Muscle of back (tissue), 13 donors: ENCODE measurements at places on chromosomes 16 and 17. TPM values are rescaled to one million over a fixed set of nuclear protein-coding genes. Genes with fewer than 3 reads are reported as not detected.
A peak's percentile ranks its signal among the peaks of the same experiment; 100 is the strongest.

The NFATC2IP gene
- 32.4 TPM for polyA plus RNA-seq

The KRT33B gene
- 0.26 TPM for polyA plus RNA-seq

The HCRT gene
- polyA plus RNA-seq, result 0.27 TPM

The KRTAP16-1 gene
- polyA plus RNA-seq, result not detected

The PPY gene
- polyA plus RNA-seq, result not detected

DNA sequence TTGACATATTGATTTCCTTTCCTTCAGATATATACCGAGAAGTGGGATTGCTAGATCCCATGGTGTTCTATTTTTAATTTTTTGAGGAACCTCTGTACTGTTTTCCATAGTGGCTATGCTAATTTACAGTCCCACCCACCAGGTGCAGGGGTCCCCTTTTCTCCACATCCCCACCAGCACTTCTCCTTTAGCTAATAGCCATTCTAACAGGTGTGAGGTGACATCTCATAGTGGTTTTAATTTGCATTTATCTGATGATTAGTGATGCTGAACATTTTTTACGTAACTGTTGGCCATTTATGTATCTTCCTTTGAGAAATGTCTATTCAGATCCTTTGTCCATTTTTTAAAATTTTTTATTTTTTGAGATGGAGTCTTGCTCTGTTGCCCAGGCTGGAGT is 93.9 kb downstream of the SDR42E1 start:
- no peak for DNase-seq

DNA sequence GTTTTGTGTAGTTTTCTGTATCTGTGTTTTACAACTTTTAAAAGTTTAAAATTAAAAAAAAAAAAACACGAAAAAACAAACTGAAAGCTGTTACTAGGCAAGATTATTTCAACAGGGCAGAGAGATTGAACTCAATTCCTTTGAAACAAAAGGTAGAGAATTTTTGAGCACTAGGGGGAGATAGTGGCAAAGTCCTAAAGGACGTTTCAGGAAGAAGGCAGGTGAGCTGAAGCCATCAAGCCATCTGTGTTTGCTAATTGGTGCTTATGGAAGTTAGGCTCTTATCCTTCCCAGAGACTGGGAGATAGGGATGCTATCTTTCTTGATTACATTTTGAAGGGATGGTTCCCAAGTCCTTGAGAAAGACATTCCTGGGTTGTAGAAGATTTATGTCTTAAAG is 70.6 kb upstream of the CLEC3A start:
- DNase-seq, result no peak

DNA sequence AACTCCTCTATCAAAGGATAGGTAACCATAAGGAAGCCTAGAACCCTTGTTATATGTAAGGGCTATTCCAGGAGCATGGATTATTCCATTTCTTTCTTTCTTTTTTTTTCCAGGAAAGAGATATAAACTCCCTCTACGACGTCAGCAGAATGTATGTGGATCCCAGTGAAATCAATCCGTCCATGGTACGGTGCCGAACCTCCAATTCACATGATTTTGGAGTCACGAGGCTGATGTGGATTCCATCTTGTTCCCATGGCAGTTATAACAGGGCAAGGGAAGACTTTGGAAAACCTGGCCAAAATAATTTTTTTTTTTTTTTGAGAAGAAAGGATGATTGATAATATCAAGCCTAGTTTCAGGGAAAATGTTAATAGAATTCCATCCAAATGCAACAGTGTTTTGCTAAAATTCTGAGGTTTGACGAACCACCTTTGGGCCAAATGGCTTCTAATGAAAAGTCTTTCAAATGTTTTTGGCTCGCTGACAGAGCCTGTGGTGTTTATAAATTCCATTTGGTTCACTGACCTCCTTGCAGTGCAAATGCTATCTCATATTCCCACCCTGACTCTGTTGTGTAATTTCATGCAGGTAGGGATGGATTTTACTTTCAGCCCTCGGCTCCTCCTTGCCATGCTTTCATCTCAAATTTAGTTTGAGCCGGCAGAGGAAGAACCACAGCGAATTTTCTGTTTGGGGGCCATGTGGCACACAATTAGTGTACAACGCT is 90.0 kb downstream of the SDR42E1 start:
- DNase-seq, result peak; percentile 48

DNA sequence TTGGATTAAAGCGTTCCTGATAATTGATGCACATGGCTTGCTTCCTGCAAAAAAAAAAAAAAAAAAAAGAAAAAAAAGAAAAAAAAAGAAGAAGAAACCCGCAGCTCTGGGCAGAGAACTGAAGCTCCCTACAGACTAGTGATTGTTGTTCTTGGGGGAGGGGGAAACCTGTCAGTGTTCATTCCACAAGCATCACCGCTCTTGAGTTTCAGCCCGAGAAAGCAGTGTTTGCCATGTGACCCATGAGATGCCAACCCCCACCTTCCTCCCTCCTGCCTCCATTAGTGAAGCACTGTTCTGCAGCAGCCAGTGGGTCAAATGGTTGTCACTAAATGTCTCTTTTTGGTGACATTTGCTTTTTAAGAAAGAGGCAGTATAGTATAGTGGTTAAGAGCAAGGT is 1.7 kb downstream of the USP43 start:
- no peak for DNase-seq

DNA sequence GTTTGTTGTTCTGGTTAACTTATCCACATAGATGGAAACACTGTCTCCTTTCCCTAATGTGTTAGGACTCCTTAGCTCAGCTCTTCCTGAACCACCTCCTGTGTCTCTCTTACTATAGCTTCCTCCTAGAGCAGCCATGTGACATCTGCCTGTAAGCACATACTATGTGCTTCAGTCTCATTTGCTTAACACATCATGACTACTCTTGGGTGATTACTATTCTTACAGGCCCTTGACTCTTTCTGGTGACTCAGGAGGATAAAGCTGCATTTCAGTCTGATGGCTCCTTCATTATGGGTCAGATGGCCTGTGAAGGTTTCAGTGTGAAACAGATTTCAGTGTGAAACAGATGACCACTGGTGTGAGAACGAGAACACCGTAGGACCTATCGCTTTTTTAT is 320 bp upstream of the KRTAP4-2 start:
- DNase-seq, result no peak

DNA sequence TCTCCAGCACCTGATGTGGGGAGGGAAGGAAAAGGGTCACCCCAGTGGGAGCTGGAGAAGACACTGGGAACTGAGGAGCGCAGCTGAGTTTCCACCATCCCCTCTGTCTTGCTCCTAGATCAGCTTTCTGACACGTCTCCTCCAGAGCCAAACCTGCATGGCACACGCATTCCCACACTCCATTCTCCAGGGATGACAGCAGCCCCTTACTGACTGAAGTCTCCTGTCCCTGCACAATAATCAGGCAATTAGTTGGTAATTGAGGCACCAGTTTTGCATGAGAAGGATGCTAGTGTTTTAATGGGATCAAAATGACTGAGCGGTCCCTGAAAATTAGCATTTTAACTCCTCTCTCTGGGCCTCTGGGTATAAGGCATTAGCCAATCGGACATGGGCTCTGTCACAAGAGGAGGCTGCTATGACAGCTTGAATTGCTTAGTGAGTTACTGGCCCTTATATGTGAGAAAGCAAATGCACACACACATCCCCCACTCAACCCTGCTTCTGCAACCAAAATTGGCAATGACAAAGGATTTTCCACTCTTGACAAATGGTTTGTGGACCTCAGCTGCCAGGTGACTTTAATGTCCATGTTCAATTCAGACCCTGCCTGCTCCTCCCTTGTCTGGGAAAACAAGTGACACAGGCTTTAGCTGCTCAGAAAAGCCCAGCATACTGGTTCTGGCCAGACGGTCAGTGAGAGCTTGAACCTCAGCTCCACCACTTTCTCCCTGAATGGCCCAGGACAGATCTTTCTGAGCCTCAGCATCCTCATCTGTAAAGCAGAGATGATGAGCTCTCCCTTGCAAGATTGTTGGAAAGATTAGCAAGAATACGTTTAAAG is 57.2 kb upstream of the SREBF1 start:
- DNase-seq, result no peak

GRCh38 chr16:24195221-24195620 is 60.9 kb upstream of the CACNG3 start:
- no peak for DNase-seq

DNA sequence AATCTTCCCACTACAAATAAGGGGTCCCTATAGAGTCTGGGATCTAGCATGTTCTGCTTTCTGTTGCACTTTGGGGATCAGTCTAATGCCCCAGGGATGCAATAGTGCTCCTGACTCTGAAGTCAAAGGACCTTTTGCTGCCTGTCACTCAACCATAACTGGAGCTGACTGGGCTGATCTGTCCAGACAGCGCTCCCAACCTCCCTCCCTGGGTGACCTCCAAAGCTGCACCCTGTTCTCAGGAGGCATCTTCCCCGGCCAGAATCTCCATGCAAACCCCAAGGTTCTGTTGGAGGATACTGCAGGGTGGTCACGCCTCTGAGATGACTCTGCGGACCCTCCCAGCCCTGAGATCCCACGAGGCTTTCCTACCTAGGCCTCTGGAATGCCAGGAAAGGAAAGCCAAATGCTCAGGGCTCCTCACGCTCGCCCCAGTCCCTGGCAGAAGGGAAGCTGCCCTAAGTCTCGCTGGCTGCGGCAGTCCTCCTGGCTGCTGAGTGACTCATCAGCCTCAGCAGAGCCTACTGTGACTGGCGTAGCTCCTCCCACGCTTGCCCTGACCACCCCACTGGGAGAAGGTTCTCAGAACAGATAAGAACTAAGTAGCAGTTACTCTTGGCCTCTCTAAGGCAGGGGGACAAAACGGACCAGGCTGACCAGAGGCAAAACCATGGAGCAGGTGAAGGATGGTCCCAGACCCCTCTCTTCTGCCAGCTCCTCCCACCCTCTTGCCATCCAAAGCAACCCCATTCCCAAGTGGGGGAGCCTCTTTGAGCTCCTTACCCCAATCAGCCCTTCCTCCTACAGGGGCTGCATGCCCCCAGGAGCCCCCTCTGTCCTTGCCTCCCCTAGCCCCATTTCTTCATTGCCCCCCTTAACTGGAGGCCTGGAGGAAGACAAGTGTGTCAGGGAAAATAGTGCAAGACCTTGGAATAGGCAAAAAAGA is 124.1 kb upstream of the TNRC6C start:
- no peak for DNase-seq

- DNase-seq, result no peak
Measured at GRCh38 chr16:68954911-68955635, 111.7 kb downstream of the TANGO6 start.

- DNase-seq, result no peak
Measured at GRCh38 chr17:6670571-6670970, 19.0 kb downstream of the C17orf100 start.

- DNase-seq, result no peak
Measured at GRCh38 chr16:81818568-81818896, 39.4 kb downstream of the PLCG2 start.

DNA sequence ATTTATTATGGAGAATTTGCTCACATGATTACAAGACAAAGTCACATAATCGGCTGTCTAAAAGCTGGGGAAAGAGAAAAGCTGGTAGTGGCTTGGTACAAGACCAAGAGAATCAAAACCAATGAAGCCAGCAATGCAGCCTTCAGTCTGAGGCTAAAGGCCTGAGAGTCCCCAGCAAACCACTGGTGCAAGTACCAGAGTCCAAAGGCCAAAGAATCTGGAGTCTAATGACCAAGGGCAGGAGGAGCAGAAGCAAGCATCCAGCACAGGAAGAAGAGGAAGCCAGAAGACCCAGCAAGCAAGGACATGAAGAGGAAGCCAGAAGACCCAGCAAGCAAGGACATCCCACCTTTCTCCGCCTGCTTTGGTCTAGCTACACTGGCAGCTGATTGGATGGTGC is 250.6 kb upstream of the SALL1 start:
- no peak for DNase-seq

GRCh38 chr16:1597154-1597553 is 14.7 kb downstream of the IFT140 start:
- DNase-seq, result no peak

GRCh38 chr17:50967795-50968194 is 101.6 kb upstream of the TOB1 start:
- DNase-seq, result peak; percentile 64

DNA sequence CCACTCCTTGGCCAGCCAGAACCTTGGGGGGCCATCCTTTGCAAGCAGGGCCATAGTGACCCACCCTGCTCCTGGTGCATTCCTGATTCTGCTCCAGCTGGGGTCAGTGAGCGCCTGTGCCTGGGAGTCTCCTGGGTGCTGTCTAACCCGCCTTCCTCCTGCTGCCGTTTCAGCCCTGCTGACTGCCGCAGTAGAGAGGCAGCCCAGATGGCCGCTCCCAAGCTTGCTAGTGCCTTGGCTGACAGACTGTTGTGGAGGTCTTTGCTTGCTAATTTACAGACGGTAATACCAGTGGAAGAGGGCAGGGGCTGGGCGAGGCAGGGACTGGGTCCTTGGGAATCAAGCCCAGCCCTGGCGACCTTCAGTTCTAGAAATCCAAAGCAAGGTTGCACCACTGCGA is 99.6 kb downstream of the SOCS1 start:
- no peak for DNase-seq

DNA sequence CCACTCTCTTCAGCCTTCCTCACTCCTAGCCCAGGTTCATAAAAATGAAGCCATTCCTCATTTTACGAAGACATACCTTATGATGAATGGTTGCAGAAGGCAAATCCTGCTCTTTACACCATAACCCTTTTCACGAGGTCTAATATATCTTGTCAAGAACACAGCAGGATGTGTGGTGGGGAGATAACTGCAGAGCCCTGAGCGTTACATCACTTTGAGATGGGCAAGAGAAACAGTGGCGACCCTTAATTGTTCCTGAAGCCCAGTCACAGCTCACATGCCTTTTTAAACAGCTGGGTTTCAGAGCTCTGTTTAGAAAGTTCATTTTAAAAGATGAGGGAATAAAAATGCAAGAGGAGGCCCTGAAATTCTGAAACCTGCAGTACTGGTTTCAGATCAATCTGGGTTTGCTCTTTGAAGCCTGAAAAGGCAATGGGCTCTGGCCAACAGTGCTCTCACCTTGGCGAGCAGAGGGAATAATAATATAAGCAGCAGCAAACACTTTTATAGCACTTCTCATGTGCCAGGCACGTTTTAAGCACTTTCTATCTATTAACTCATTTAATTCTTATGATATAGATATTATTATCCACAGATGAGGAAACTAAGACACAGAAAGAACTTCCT is 2.9 kb downstream of the FAM117A start:
- no peak for DNase-seq
